ENCODE measurements at places on chromosomes 11 and 22. TPM values are rescaled to one million over a fixed set of nuclear protein-coding genes. Genes with fewer than 3 reads are reported as not detected.

- DNase-seq = no peak
Measured at GRCh38 chr11:73759610-73760134, 1.2 kb downstream of the RAB6A start.

GRCh38 chr11:122186439-122187080 is 70.5 kb upstream of the BLID start:
- no peak for DNase-seq

DNA sequence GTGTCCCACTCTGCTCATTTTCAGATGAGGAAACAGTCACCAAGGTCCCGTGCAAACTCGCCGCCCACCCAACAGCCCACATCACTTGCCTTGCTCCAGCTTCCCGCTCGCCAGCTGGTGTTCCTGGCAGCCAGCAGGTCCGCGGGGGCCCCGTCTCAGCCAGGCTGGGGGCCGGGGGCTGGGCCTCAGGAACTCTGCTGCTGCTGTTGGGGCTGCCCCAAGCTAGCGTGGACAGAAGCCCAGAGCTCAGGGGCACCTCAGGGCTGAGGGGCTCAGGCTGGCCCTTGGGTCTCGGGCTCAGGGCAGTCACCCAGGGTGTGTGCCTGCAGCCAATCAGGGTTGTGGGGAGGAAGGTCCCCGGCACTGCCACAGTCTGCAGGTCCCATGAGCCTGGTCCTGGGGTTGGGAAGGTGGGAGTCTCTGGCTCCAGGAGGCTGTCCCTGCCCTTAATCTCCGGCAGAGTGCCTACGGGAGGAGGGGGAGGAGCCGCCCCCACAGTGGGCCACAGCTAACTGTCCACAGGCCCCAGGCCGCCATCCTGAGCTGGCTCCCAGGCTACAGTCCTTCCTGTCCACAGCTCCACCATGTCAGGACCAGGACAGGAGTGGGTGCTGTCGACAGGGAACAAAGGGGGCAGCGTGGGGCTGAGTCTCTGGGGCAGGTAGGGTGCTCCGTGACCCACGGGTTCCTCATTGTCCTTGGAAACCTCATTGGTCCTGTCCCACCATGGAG is 65.2 kb downstream of the ARFGAP3 start:
- peak; percentile 35 for DNase-seq

OR52I2 gene
- polyA plus RNA-seq = not detected

DNA sequence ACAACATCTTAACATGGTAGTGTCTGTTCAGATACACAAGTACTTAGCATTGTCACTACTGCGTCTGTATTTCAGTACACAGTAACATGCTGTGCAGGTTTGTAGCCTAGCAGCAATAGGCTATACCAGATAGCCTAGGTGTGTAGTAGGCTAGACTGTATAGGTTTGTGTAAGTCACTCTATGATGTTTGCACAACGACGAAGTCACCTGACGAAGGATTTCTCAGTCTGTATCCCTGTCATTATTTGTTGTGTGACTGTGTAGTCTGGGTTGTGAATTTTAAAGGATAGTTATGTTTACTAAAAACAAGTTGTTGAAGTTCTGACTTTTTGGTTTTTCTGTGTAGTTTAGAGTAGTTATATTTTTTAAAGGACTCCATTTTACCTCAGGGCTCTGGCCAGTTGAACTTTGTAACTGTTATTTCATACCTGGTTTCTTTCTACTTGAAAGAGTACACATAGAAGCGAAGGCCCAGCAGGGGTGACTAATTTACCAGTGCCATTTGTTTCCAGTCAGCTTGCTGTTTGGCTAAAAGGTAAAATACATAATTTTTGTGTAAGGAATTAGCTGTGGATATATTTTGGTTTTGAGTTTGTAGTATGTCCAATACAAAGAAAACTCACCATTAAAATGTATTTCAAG is 72.3 kb downstream of the PPP6R3 start:
- no peak for DNase-seq

TRPM5 gene
- polyA plus RNA-seq = not detected

DNA sequence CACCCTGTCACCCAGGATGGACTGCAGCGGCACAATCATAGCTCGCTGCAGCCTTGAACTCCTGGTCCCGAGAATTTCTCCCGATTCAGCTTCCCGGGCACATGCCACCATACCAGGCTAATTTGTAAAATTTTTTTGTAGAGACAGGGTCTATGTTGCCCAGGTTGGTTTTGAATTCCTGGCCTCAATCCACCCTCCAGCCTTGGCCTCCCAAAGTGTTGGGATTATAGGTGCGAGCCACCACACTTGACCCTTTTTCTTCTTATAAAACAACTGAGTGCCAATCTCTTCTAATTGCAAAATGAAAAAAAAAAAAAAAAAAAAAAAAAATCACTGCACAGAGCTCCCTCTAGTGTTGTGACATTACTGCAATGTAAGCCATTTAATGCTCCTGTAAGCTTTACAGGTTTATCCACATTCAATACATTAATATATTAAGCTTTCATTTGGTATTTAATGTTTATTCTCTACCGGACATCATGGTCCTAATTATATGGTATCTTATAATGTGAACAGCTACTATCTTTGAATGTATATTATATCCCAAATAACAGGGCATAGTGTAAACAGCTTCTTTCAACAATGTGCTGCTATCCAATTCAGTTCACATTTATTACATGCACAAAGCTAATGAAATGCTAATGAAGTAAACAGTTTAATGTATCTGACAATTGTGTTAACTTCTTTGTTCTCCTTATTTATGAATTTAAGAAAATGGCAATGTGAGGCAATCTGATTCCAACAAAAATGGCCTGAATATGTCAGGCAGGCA is 44.6 kb downstream of the COPB1 start:
- no peak for DNase-seq

DNA sequence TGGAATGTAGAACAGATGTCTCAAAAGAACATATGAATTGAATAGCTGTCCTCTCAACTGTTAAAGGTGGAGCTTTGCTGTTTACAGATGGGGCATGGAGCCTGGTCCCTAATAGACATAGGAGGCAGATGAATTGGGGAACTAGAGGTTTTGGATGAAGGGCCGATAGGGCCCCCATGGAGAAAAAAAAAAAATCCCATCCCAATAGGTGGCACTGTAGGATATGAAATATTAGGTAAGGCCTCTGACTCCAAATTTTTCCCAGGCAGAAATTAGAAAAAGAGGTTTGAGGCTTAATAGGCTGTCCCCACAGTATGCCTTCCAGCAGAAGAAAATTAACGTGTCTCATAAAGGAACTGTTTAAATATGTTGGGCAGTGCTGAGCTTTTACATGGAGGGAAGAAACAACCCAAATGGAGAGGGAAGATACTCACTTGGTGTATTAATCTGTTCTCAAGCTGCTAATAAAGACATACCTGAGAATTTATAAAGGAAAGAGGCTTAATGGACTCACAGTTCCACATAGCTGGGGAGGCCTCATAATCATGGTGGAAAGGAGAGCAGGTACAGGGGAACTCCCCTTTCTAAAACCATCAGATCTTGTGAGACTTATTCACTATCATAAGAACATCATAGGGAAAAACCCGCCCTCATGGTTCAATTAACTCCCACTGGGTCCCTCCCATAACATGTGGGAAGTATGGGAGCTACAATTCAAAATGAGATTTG is 30.1 kb upstream of the TMEM45B start:
- DNase-seq = no peak

TIMP3 gene
- 565 TPM for polyA plus RNA-seq

SLC22A9 gene
- not detected for polyA plus RNA-seq

- DNase-seq = peak; percentile 41
Measured at GRCh38 chr22:35914665-35915476, 113.8 kb downstream of the RBFOX2 start.

DNA sequence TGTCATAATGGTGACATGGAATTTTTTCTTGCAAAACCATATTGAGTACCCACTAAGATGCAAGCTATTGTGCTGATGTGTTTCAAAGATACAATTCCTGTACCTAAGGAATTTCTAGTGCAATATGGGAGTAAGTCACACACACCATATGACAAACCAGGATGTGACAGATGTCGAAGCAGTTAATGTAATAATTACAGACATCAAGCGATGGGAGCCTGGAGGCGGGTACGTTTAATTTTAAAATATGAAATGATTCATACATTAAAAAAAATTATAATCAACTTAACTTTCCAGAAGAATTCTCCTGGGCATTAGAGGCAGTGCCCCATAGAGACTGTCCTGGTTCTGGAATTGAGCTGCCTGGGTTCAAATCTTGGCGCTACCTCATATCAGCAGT is 6.0 kb downstream of the SYCE3 start:
- DNase-seq = no peak

DNA sequence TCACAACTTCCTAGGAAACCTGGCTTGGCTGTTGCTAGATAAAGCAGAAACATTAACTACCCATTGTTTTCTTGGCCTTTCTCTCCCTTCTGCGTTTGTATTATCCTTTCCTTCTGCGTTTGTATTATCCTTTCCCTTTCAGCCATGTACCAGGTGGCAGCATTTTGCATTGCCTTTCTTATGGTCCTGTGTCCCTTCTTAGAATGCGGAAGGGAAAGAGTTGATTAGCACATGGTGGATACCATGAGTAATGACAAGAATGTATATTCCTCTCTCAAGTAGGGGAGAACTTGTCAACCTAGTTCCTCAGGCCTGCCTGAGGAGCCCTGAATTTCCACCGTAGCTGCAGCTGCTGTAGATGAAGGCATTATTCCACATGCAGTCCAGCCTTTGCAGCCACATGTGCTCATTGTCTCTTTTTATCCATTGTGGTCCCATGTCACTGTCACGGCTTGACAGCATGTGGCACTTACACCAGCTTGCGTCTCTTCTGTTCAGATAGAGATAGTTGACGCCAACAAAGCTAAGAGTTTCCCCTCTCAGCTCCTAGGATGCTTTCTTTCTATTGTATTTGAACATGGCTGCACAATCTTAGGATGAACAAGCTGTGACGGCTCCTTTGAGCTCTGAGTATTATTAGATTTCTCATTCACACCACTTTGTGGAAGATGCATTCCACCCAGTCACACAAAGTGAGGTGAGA is 44.8 kb downstream of the SLN start:
- no peak for DNase-seq

DNA sequence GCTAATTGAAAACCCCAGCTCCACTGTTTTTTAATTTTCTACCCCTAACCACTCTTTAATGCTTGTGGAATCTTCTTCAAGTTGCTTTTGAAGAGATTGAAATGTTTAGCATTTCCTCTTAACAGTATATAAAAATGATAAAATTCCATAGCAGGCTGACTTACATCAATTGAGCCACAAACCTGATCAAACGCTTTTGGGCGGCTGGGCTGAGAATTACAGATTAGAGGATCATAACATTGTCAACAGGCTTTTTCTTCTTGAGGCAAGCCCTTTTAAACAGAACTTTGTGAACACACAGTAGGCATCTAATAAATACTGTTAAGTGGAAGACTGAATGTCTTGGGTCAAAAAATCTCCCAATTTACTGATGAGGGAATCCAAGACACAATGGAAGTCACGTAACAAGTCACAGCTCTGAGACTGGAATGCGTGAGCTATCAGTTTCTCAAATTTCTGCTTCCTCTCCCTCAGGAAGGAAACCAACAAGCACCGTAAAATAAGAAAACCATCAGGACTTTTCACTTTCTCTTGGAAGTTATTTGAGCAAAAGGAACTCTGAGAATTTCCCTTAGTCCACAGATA is 50.0 kb upstream of the CCDC89 start:
- DNase-seq = no peak

- no peak for DNase-seq
Measured at GRCh38 chr22:28029201-28029948, 110.3 kb upstream of the PITPNB start.

GRCh38 chr11:132123449-132123848 is 753.0 kb downstream of the NTM start:
- no peak for DNase-seq

DNA sequence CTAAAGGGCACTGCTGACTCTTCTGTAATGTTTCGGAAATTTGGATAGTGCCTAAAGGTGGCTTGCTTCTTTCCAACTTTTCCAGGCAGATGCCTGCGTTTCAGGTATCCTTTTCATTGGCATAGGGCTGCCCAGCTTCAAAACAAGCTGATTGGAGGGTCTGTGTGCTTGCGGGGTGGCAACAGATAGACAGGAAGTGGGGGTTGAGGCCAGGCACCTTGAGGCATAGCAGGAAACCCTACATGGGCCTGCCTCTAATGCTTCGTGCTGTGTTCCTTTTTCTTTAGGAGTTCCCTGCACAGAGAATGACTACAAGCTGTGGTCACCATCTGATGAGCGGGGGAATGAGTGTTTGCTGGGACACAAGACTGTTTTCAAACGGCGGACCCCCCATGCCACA is 92.2 kb upstream of the SORL1-AS1 start:
- no peak for DNase-seq

OR2AT4 gene
- not detected for polyA plus RNA-seq

EMID1 gene
- 2.6 TPM for polyA plus RNA-seq

C11orf52 gene
- 2.4 TPM for polyA plus RNA-seq
